Tibial nerve (tissue), 4 donors: ENCODE measurements at places on chromosomes 4 and X. TPM values are rescaled to one million over a fixed set of nuclear protein-coding genes. Genes with fewer than 3 reads are reported as not detected.

SYN1 gene
- 0.42 TPM for total RNA-seq

GRCh38 chr4:15653864-15654592 is 1.1 kb downstream of the FBXL5 start:
- DNase-seq = no peak

PCDH7 gene
- 14.0 TPM for total RNA-seq

DNA sequence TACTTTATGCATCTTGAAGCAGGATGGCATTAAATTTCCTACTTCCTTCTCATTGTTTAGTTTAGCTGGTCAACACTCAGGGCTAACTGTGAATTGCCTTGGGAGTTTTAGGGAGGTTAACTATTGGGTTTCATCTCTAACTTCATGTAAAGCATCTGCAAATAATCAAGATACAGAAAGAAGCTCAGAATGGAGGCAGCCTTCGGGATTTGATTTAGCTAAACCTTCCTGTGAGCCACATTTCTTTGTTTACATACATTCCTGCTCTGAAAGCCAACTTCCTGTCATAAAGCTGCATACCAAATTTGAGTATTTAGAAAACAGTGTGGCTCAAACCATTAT is 131.7 kb upstream of the PCDH18 start:
- DNase-seq = no peak

- DNase-seq = no peak
These were observed 49.1 kb upstream of the RBPJ start for GRCh38 chr4:26271703-26272102.

DNA sequence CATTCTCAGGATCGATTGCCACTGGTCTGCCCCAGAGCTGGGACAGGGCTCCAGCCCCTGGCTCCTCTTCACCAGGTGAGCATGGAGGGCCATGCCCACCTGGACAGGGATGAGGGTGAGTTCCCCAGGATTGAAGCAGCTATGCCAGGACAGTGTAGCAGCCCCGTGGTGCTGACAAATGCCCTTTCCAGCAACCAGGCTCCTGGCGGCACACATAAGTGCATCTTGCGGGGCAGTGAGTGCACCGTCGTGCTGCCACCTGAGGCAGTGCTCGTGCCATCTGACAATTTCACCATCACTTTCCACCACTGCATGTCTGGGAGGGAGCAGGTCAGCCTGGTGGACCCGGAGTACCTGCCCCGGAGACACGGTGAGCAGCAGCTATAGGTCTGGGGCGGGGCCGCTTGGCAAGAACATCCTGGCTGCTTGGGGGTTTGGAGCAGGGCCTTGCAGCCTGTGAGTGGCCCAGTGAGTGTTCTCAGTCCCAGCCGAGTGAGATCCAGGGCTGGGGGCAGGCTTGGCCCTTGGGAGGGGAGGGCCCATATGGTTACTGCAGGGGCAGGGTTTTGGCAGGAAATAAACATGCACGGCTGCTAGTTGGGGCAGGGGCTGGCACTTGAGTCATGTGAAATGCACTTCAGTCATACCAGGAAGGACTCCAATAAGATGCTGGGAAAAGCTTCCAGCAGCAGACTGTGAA is 6.1 kb downstream of the IL9R start:
- DNase-seq = no peak

DNA sequence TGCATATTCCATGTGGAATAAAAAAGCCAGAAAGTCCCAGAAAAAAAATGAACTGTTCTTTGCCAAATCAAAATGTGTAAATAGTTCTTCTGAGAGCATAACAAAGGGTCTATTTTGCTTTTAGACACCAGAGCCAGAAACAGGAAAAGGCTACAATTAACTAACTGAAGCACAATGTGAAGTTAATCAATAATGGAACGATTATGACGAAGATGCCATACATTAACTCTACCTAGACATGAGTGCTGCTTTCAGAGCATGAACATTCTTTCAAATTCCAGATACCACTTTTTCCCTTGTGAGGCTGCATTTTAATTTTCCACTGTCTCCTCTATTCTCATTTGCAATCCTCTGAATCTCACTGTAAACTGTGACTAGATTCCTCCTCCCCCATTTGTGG is 48.7 kb upstream of the PHOX2B start:
- no peak for DNase-seq
